NCI-H2171 (cell line): ENCODE measurements at places on chromosomes 4 and X.

GRCh38 chrX:155505296-155505695, 46.9 kb upstream of the F8A3 start:
- DNase-seq = no peak

GRCh38 chr4:38128478-38129459, 168.6 kb downstream of the PTTG2 start:
- DNase-seq = no peak

- DNase-seq = no peak
Observed at GRCh38 chr4:25775166-25775565, 87.6 kb downstream of the SEL1L3 start.

- DNase-seq = no peak
Observed at GRCh38 chr4:73836373-73837279, at the start of gene CXCL6. TSS of gene CXCL6 (plus strand) at chr4:73836678. CDS start at chr4:73836751, 73 bp downstream.

DNA sequence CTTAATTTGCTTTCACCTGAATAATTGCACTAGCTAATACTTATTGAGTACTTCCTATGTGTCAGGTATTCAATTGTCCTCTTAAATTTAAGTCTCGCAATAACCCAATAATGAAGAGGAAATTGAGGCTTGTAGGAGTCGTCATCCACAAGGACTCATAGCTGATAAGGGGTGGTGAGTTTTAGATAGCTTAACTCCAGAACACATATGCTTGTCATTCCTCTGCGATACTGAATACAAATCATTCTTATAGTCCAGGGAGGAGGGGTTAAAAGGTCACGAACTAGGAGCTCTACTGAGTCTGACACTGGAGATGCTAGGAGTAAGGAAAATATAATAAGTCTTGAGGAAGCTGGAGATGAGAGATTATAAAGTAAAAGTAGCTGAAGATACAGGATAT, 1.4 kb upstream of the PACRGL start:
- no peak for DNase-seq

DNA sequence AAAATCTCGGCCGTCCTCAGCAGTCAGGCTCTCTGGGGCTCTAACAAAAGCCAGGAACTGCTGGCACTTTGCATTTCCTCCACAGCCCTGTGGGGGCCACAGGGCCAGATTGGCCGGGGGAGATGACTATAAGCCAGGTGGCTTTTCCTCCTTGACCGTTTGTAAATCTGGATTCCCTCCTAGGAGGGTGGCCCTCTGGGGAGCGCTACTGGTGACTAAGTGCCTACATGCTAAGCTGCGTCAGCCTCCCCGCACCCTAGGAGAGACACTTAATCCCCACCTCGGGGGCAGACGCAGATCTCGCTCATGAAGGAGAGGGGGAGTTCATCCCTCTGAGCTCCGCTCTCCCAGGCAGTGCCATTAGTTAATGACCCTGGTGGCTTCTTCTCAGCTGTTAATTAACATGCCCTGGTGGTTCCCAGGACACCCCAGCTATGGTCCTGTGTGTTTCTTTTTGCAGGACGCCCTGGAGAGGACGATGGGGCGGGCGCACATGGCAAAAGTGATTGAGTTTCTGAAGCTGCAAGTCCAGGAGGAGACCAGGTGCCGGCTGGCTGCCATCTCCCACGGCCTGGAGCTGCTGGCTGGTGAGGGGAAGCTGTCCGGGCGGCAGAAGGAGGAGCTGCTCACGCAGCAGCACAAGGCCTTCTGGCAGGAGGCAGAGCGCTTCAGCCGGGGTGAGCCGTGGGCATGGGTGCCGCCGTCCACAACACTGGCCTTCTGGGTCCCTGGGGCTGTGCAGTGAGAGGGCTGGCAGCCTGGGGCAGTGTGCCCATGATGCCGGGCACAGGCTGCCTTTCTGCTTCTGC, 41.6 kb downstream of the EVC start:
- DNase-seq = no peak

- DNase-seq = no peak
Observed at GRCh38 chr4:109041463-109042360, 260.7 kb downstream of the COL25A1 start.

GRCh38 chr4:165751882-165752281, 121.2 kb upstream of the TLL1 start:
- no peak for DNase-seq

GRCh38 chr4:32884198-32884597, 2164.0 kb downstream of the PCDH7 start:
- DNase-seq = no peak

- DNase-seq = no peak
Observed at GRCh38 chr4:21982087-21982486, 33.5 kb upstream of the KCNIP4 start.

- DNase-seq = no peak
Observed at GRCh38 chr4:1568855-1569460, 115.2 kb downstream of the FAM53A start.

GRCh38 chr4:15749001-15749400, 29.1 kb upstream of the CD38 start:
- DNase-seq = no peak

DNA sequence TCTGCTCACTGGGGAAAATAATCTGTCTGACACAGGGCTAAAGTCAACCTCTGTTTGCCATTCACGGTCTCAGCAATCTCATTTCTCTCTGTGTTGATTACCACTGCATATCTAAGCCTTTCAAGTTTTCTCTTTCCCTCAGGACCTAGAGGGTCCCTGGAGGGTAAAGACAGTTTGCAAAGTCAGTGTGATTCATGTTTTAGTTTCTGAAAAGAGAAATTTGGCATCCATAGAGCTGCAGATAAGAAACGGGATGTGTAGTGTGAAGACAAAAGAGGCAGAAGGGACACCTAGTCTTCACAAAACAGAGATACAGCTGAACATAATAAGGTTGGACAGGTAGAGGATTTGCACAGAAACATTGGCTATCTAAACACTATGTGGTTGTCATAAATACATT, 34.5 kb upstream of the KDR start:
- DNase-seq = no peak

DNA sequence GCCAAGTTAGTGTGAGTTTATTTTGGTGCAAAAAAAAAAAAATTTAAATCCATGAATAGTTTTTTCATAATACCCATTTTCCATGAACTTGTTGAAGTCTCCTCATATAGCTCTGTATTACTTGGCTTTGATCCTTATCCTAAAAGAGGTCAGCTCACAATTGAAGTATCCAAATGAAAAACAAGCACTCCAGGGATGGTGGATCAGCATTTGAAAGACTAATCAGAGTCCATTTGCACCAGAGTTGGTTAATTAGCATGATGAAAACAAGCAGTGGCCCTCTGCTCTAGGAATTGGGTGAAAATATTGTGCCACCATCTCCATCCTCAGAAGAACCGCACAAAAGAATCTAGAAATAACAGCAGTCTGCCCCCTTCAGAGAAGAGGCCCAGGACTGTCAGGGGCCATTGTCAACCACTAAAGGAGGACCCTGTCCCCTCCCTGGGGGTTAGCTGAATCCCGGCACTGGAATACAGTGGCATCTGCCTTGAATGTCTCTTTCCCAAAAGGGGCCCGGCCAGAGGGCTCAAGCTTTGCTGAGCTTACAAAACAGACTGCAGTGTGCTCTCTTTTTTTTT, 24.7 kb downstream of the SH3KBP1 start:
- DNase-seq = no peak

GRCh38 chr4:127188847-127189246, 443.9 kb upstream of the INTU start:
- DNase-seq = no peak

- DNase-seq = no peak
Observed at GRCh38 chr4:36178484-36178883, 65.8 kb downstream of the ARAP2 start.

GRCh38 chrX:154458116-154458953, at the start of gene PLXNA3:
TSS of gene PLXNA3 (plus strand) at chrX:154458281. CDS start at chrX:154460184, 1,903 bp downstream.
- no peak for DNase-seq

GRCh38 chr4:168734703-168735678, 238.1 kb downstream of the PALLD start:
- DNase-seq = no peak

- DNase-seq = no peak
Observed at GRCh38 chrX:74519870-74520269, 94.6 kb downstream of the RLIM start.

GRCh38 chr4:74061430-74061829, 22.9 kb upstream of the CXCL3 start:
- no peak for DNase-seq

GRCh38 chr4:74608151-74608949, 163.4 kb downstream of the AREG start:
- DNase-seq = no peak

DNA sequence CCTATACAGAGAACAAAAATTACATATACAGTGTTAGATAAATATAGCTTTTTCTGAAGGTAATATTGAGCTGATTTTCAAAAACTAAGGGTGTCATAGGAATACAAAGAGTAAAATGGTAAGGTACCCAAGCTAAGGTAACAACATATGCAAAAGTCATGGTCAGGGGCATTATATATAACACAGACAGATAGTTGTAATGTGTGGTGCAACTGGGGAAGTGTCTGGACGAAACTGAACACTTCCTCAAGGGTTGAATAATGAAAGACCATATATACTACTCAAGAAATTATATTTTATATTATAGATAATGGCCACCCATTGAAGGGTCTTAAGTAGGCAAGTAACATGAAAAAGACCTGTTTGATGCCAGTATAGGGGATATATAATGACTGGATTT, 262.1 kb upstream of the CXXC4 start:
- no peak for DNase-seq

DNA sequence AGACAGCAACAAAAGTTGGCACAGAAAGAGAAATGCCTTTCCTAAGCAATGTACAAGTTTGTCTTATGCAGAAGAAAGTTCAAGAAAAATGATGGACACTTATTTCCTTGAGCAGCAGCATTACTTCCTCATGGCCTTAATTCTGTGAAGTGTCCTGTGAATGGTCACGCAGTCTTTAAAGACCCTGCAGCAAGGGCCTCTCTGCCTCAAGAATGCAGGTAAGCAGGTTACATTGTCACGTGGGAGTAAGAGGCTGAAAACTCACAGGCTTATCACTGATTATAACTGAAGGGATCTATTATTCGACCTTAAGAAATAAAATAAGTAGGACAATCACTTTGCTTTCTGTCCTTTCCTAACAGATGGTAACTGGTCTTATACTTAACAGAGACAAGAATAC, 109.1 kb downstream of the ATP8A1 start:
- DNase-seq = no peak

DNA sequence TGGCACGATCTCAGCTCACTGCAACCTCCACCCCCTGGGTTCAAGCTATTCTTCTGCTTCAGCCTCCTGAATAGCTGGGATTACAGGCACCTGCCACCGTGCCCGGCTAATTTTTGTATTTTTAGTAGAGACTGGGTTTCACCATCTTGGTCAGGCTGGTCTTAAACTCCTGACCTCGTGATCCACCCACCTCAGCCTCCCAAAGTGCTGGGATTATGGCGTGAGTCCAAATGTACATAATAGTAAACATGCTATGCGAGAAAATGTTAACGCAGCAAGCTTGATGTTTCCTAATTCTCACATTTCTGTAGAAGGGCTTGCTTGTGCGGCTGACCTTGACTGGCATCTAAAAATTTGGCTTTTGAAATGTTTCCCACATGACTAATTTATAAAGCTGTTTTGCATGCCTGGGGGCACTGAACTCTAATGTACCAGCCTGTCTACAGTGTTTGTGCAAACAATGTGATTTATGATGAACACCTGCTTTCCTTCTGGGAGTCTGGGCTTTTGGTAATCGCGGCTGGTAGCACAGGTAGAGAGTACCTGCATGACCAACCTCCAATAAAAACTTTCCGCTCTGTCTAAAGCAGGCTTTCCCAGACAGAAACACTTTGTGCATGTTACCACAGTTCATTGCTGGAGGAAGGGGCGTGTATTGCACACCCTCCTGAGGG, 216.8 kb downstream of the IL15 start:
- DNase-seq = no peak

DNA sequence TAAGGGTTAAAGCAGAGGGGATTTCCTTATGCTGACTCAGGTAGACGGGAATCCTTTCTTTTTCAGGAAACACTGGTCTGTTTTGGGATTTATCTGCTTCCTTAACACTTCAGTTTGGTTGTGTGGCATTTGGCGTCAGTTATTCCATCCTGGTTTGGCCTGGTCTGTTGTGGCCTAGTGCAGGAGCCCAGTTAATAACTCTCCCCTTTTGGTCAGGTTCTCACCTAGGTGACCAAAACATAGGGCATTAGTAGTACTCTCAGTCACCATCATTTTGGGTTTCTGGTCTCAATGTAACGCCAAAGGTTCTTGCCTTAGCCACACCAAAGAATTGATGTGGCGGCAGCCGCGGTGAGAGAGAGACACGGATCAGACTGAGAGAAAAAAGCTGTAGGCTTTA, 39.7 kb upstream of the IL9R start:
- DNase-seq = no peak

- no peak for DNase-seq
Observed at GRCh38 chr4:78845472-78845871, 69.3 kb downstream of the BMP2K start.

DNA sequence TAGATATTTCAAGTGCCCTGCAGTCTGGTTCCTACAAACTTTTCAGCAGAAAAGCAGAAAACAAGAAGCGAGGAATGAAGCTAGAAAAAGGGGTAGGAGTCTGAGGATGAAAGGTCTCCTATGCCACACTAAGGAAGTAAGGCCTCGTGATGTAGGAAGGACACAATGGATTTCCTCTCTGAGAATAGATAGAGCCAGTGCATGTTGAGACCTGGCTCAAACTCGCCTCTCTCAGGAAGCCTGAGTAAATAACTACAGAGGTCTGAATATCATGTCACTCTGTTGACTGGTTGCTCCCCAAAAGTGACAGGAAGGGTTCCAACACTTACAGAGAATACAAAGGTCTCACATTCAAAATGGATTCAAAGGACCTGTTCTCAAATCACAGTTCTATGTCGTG, 93.3 kb downstream of the GRIA3 start:
- no peak for DNase-seq

- DNase-seq = no peak
Observed at GRCh38 chrX:2715066-2715600, 24.0 kb downstream of the CD99 start.
